ENCODE measurements at places on chromosomes 2 and 18.
A peak's percentile ranks its signal among the peaks of the same experiment; 100 is the strongest.

GRCh38 chr2:168685600-168686451, 116.6 kb upstream of the NOSTRIN start:
- DNase-seq, result peak; percentile 77

- DNase-seq, result no peak
These were observed 127.9 kb upstream of the LGALSL start for GRCh38 chr2:64325852-64326577.

- no peak for DNase-seq
These were observed 17.8 kb upstream of the SCLY start for GRCh38 chr2:238042849-238043584.

DNA sequence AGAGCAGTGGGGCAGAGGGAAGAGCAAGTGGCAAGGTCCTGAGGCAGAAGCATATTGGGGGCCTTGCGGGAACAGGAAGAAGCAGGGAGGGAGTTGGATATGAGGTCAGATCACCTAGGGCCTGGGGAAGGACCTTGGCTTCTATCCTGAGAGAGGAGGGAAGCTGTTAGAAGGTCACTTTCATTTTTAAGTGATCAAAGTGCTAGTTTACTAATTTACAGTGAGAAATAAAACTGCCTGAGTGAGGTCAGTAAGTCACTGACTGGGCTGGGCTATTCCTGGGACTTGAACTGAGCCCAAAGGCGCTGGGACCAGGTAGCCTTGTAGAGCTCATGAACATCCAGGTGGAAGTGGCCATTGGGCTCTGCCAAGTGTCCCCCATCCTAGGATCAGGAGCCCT, 76.6 kb upstream of the B3GNT7 start:
- DNase-seq, result no peak

DNA sequence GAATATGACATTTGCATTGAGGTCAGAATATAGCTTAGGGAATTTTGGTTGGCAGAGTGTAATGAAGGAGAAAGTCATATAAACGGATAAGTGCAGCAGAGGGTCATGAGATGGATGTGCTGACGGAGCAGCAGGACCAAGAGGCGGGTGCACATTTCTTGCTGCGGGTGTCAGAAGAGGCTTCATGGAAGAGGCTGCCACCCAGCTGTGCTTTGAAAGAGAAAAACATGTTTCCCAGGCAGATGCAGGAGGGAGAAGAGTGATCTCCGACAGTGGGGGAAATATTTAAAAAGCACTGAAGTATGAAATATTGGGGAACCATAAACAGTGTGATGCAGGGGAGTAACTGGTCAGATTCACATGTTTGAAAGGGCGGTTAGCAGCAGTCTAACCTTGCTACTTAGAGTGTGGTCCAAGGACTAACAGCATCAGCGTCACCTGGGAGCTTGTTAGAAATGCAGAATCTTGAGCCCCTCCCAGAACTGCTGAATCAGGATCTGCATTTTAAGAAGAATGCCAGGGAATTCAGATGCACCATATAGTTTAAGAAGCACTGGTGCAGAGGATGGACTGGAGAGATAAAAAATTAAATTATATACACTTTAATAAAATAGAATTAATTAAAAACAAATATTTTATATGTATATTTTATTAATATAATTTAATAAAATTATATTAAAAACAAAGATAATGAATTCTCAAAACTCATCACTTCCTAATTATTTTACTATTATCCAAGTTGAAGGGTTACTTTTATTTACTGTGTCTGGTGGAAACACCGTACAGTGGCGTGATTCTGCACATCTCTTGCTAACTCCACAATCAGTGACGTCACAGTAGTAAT, 36.1 kb upstream of the SCYGR1 start:
- no peak for DNase-seq

DNA sequence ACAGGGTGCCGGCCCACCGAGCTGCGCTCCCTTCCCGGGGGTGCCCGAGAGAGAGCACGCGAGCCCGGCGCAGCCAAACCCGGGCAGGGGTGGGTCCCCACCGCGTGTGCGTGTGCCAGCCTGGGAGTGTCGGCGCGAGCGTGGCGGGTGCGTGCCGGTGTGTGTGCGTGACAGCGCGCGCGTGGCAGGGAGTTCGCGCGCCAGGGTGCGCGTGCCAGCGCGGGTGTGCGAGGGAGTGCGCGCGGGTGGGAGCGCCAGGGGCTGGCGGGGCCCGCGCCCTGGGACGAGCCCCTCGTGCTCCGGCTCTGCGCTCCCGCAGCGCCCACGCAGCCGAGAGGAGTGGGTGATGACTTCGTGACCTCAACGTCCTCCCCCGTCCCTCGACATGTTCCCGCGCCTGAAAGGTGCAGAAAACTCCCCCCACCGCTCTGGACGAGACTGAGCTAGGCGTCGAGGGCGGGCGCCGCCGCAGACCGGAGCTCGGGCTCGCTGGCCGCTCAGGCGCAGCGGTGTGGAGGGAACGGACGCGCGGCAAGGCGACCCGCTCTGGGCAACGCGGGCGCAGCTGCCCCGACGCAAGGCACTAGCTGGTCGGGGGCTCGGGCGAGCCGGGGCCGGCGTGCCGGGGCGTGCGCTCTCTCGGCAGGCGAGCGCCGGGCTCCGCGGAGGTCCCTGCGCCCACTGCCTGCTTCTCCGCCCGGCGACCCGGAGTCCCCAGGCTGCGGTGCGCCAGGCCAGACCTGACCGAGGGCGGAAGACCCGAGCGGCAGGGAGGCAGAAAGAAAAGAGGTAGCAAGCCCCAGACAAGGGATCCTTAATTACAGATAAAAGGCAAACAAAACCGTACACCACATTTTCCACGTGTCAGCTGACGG, 582.8 kb downstream of the ZEB2 start:
- peak; percentile 38 for DNase-seq

DNA sequence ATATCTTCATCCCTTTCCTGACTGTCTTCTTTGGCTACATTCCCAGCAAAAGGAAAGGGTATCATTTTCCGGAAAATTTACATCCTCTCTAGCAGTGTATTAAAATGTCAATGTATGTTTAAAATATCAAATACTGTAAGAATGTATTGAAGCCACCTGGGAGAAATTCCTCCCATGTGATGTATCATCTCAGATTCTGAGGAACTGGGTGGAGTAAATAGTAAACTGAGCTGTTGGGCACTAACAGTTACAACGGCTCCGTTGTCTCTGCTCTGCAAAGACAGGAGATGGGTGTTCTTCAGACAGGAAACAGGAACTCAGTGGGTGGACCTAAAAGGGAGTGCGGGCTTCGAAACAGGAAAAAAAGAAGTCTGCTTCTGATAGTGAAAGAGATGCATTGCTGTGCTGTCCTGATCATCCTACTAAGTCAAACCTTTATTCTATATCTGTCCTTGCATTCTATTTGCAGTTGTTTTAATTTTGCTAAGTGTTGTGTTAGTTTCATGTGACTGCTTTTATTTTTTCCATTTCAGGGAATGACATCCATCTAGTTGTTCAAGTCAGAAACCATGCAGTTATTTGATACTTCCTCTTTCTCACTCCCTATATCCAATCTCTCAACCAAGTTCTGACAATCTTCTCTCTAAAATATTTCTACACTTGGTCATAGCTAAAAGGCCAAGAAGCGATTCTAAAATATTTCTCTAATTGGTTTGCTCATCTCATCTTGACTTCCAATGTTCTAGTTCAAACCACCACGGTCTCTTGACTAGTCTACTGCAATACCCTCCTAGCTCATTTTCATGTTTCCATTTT, 19.4 kb downstream of the DOK1 start:
- peak; percentile 96 for DNase-seq

Data from KBM-7 (cell line).